ENCODE measurements at places on chromosomes 11 and 22. TPM values are rescaled to one million over a fixed set of nuclear protein-coding genes. Genes with fewer than 3 reads are reported as not detected.

- DNase-seq = no peak
These were observed 16.1 kb upstream of the MYRF start for GRCh38 chr11:61736310-61736709.

GRCh38 chr11:20671856-20672546, 2.6 kb downstream of the NELL1 start:
- DNase-seq = peak; percentile 73

DNA sequence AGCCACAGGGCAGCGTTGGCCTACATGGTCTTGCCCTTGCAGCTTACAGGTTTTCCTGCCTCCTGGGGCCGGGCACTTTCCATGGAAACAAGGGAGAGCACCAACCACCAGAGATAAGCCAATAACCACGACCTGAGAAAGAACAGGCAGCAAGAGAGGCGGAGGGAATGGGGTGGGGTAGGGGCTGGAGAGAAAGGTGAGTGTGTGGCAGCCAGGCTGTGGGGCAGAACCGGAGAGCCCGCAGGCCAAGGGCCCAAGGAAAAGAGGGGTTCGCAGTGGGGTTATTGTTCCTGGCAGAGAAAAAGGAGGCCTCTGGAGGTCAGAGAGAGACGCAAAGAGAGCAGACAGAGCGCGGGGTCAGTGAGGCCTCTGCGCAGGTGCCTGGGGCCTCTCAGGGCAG, 33.2 kb downstream of the LRRC74B start:
- DNase-seq = no peak

DNA sequence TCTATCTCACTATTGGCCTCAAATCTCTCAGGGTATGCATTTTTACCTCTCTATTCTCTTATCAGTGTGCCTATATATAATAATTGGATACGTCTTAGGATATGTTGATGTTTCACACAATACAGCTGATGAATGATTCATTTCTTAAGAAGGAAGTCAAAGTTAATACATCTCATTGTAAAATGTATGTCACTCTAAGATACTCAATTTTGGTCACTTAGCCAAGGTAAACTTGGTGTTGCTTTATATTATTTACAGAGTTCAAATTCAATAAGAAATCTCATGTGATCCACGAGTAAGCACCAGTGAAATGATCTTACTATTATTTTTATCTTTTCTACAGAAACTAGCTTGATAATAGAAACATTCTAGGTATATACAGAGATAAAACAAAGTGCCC, 1266.5 kb downstream of the JRKL start:
- no peak for DNase-seq

Gene CD6
- 0.24 TPM for polyA plus RNA-seq

Measured in kidney (tissue), 22 donors.